ENCODE measurements at places on chromosomes 1 and 21.

- DNase-seq: no peak
Measured at GRCh38 chr1:14958249-14959058, 195.1 kb upstream of the TMEM51 start.

- DNase-seq: peak; percentile 78
Measured at GRCh38 chr1:2108213-2108876, 58.1 kb downstream of the PRKCZ start.

- DNase-seq: no peak
Measured at GRCh38 chr1:70907563-70908310, 139.9 kb downstream of the PTGER3 start.

DNA sequence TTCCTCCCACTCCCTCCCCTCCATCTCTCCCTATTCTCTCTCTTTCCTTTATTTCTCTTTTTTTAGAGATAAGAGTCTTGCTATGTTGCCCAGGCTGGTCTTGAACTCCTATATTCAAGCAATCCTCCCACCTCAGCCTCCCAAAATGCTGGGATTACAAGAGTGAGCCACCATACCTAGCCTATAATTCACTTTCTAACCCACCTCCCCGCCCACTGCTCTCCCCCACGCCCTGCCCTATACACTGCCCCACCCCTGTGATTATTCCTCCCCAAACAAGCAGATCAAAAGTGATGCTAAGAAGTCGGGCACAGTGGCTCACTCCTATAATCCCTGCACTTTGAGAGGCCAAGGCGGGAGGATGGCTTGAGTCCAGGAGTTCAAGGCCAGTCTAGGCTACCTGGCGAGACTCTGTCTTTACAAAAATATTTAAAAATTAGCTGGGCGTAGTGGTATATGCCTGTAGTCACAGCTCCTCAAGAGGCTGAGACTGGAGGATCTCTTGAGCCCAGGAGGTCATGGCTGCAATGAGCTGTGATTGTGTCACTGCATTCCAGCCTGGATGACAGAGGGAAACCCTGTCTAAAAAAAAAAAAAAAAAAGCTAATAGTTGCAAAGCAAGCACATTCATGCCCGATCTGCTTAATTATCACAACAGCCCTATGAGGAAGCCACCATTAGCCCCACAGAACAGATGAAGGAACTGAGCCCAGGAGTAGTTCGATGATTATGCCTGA is 12.8 kb upstream of the E2F2 start:
- DNase-seq: no peak

- no peak for DNase-seq
Measured at GRCh38 chr1:155133799-155134281, 1.8 kb upstream of the SLC50A1 start.

DNA sequence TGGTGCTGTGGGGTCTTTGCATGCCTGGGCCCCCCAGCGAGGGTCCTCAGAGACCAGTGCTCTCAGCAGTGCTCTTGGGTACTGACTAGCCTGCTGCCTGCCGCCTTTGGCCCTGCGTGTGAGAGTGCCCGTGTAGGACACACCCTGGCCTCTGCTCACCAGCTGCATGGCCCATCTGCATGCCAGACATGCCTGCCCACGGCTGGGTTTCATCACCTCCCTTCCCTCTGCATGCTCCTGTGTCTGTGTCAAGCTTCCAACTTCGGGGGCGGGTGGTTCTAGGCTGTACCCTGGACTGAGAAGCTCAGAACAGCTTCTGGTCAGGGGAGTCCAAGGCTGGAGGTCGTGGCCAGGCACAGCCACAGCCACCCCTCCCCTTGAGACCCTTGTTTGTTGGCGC is 56.9 kb downstream of the PTPRF start:
- peak; percentile 10 for DNase-seq

DNA sequence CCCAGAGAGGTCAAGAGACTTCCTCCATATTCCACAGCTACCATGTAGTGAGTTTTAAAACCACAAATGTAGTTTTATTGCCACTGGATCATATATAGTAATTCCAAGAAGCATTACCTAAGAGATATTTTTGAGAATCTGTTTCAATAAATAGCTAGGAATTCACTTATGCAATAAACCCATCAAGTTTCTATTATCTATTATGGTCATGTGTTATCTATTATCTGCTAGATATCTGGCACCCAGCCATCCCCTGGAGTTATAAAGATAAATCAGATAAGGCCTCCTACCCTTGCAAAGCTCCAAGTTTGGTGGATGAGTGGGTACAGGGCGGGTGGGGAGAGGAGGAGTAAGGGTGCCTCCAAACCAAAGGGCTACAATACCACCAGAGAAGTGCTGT is 10.3 kb upstream of the VWA5B1 start:
- DNase-seq: no peak

DNA sequence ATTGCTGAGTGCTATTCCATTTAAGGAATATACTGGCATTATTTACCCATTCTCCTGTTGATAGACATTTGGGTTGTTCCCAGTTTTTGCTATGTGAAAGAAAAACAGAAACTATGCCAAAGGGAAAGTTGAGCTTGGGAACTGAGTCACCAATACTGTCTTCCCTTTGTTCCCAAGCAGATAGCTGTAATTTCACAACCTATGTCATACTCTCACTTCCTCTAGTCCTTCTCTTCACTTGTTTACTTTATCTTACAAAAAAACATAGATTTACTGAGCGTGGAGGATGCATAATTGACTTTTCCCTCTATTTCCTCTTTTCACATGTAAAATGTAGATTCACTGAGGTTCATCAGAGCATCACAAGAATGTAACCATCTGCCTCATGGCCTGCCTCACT is 32.4 kb upstream of the PGBD5 start:
- no peak for DNase-seq

- no peak for DNase-seq
Measured at GRCh38 chr1:181100015-181100905, 11.8 kb downstream of the IER5 start.

DNA sequence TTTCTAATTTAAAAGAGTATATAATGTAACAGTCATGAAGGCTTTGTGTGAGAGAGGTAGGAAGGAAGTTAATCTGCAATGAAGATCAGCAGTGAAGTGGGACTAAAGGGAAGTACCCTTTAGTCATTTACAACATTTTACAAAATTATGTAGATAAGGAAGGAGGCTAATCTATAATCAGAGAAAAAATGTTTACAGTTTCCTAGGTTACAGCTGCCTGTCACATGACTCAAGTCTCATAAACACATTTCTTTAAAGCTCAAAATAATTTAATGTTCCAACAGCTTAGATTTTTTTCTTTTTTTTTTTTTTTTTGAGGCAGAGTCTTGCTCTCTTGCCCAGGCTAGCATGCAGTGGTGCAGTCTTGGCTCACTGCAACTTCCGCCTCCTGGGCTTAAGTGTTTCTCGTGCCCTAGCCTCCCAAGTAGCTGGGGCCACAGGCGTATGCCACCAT is 26.2 kb upstream of the CAP1 start:
- DNase-seq: no peak

DNA sequence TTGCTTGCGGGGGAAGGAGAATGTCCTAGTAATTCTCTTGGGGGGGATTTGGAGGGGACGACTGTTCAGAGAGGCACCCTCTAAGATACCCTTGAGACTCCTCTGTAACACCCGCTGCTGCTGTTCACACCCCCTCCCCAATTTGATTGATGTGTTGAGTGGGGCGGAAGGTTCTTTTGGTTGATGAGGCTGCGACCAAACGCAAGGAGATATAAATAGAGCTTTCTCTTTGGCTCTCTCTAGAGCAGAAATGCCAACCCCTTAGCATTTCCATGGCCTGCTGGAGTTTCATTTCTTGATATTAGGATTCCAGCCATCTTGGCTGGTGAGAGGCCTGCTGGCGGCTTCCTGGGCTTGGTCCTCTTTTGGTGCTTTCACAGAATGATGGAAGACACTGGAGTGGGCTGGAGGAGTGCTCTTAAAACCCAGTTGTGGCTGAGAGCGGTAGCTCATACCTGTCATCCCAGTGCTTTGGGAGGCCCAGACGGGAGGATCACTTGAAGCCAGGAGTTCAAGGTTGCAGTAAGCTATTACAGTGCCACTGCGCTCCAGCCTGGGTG is 2.0 kb downstream of the PIK3CD start:
- no peak for DNase-seq

GRCh38 chr1:46512135-46512791 is 22.6 kb downstream of the DMBX1 start:
- DNase-seq: no peak

DNA sequence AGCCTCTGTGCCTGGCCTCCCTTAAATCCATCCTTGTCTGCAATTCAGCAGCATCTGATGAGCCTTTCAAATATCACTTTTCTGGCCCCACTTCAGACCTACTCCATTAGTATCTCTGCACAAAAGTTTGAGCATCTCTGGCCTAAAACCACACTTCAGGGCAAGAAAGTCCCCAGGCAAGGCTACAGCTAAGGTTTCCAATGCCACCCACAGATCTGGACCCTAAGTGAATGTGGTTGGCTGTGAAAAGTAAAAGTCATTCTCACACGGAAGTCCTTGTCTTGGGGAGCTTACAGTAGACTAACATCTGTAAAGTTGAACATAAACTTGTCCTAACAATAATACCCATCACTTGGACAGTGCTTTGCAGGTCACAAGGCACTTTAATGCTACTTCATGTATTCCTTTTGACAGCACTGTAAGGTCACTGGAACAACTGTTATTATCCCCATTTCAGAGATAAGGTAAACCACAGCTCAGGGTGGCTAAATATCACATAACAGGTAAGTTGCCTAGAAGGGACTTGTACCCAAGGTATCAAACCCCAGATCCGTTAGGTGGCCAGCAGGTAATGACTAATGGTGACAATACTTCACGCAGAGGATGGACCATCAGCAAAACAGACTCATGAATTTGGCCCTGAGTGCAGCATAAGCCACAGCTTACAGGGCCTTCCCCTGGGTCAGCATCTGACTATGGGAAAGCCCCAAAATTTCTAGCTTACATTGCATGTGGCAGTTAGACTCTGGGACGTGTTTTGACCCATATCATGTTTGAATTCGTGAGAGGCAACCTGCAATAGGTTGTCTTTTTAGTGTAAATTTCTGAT is 356.0 kb downstream of the HHAT start:
- DNase-seq: no peak

GRCh38 chr1:69613414-69613813 is 45.7 kb downstream of the LRRC7 start:
- no peak for DNase-seq

DNA sequence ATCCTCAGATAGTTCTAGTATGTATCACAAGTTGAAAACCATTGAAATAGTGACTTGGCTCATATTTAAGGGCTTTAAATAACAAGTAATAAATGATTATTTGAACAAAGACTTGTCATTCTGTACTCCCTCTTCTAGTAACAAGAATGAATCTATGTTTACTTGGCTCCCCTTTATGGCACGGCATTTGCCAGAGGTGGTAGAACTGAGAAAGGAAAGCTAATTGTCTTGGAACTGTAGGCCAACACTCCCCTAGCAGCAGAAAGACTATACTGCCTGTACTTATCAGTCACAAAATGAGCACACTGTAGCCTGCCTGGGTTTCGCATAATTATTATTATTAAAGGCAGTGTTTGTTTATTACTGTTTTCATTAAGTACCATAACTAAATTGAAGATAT is 29.6 kb upstream of the SMYD2 start:
- no peak for DNase-seq

DNA sequence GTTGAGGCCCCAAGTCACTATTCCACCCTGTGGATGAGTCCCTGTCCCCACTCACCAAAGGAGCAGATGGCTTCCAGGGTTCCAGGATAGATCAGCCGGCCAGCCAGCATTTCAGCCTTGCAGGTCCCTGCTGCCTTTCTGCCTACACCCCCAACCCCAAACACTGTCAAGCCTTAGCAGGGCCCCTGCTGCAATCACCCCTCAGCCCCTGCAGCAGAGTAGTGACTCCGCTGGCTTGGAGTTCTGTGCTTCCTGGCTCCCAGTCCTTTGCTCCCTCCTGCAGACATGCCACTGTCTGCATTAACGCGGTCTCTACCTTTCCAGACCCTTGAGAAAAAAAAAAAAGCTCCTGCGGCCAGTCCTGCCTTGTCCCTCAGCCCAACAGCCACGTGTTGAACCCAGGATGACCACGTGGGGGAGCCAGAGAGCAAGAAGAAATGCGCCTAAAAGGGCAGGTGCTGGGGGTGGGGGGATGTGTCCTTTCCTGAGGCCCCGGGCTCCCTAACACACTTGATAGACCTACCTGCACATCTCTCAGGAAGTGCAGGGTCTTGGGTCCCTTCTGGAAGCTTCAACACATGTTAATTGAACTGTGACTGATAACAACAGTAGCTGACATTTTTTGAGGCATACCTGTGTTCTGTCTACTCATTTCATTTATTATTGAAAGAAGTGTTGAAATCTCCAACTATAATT is 37.4 kb downstream of the RASSF5 start:
- peak; percentile 69 for DNase-seq

DNA sequence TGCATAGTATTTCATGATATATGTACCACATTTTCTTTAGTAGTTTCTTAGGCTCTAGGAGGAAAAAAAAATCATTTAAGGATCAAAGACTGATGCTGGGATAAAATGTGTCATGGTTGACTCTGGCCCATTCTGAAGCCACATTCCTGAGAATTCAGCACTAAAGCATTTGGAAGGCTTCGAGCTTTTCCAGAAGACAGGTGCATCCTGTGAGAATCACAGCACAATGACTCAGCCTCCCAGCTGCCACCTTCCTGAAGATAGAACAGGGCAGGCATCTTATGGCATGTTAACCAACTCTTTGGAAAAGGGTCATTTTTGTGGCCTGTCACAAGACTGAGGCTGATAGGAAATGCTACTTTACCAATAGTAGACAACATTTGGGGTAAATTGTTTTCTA is 359.9 kb downstream of the PCP4 start:
- no peak for DNase-seq

DNA sequence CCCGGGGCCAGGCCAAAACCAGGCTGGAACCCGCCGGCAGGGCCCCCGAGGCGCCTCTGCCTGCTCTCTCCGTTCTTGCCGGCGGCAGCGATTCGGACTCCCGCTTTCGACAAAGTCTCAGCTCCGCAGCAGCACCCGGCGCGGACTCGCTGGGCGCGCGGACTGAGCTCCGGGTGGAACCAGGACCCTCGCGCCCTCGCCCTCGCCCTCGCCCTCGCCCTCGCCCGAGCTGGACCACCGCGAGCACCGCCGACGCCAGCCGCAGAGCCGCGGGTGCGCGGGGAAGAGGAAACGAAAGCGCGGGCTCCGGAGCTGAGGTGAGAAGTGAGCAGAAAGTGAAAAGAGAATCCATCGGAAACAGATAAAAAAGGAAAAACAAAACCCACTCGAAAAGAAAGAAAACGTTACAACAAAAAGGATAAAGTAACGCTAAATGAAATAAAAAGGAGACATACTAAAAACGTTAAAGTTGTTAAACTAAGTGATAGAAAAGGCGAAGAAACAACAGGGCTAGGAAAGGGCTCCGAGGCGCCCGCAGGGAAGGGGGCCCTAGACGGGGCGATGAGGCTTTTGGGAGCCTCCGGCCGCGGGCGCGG is 64.9 kb downstream of the MEF2D start:
- DNase-seq: peak; percentile 66

DNA sequence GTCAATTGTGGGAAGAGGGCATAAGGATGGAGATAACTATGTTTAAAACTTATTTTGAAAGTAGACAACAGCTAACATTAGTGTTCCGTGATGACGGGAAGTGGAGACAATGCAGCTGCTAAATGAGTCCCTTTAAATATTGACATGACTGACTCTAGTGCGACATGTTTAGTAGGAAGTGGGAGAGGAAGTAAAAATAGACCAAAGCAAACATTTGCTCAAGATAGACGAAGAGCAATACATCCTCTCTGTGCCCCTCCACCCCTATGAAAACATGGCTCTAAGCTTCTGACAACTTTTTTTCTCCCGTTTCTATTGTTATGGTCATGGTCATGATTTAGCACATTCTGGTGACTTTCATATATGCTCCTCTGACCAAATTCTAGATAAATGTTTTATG is 60.0 kb upstream of the HMCN1 start:
- DNase-seq: peak; percentile 24

- DNase-seq: peak; percentile 86
Measured at GRCh38 chr1:31753707-31754349, 10.3 kb downstream of the ADGRB2 start.

- peak; percentile 49 for DNase-seq
Measured at GRCh38 chr21:36563341-36563926, 83.5 kb upstream of the CLDN14 start.
